NCI-H1092 treated with DMSO at 0.1 percent for 48 hours (cell line): ENCODE measurements at places on chromosomes 3 and 15.

GRCh38 chr15:64568765-64569164, 108.4 kb downstream of the ZNF609 start:
- no peak for DNase-seq

- no peak for DNase-seq
Observed at GRCh38 chr3:78601249-78601648, 1166.5 kb downstream of the ROBO1 start.

GRCh38 chr3:141795276-141795675, 32.1 kb downstream of the GRK7 start:
- DNase-seq: no peak

DNA sequence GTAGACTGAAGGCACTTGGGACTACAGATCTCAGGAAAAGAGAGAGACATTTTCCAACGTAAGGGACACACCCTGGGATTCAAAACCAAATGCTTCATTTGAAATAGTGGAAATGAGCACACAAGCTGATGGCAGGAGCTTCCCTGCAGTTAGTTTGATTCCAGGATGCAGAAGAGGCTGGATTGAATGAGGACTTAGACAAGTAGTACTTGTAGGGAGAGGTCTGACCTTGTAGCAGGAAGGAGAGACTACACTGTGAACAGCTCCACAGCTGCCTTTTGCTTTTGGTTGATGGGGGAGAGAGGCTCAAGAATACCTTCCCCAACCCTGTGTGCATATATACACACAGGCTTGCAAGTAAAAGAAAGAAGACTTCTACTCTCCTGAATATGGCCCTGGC, 51.5 kb downstream of the PDE8A start:
- DNase-seq: no peak

DNA sequence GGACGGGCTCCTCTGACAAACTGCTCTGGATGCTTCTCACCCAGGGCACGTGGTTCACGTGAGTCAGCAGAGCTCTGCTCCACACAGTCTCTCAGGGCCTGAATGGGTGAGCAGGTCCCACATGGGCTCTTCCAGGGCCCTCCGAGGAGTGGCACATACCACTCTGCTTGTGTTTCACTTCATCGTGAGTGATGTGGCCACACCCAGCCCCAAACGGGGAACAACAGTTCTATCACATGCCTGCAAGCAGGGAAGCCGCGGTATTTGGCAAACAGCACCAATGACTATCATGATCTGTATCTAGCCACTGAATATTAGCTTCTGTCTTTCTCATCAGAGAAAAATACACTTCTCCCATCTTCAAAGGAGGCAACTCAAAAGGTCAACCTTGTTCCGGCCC, 352.8 kb downstream of the GABRG3 start:
- DNase-seq: no peak

- no peak for DNase-seq
Observed at GRCh38 chr3:75180945-75181298, 483.2 kb upstream of the FRG2C start.

DNA sequence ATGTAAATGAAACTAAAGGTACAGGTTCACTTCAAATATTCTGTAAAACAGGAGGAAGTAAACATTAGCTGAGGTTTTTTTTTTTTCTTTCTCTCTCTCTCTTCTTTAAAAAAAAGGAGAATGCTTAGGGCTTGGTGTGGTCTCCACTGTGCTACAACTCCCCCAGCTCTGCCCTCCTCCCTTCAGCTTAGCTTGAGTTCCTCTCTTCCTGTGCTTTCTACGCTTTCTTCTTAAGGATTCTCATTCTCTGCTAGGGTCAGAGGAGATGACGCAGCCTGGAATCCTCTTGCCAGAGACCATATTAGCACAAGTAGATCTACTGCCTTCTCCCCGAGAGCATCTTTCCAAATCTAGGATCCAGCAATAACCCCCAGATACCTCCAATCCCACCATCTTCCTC, 69.1 kb upstream of the SNRK start:
- no peak for DNase-seq

DNA sequence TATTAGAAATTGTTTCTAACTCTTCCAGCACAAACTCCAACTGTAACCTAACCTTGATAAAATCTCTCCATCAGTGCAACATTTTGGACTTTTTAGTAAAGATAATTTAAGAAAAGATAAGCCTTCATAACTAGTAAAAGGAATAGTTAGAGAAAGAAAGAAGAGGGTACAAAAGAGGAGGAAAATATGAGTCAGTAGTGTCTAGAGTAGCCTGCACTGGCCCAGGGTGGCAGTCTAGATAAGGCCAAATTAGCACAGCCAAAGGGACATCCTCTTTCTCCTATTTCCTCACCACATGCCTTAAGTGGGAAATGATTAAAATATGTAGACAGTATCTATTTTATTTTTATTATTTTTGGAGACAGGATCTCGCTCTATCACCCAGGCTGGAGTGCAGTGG, 3.7 kb downstream of the PROS1 start:
- DNase-seq: no peak

DNA sequence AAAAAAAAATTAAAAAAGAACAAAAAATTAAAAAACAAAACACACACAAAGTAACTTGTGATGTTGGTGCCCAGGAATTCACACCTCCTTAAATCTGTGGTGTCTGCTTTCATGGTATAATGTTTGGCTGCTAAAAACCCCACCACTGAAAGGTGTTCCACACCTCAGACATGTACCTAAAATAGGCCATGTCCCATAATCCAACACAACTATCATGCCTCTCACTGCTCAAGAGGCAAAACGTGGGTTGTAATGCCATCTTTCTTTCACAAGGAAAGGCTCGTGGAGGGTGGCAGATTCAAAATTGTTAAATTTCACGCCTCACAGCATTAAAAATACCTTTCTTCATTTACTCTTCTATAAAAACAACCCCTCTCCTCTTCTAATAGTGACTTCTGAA, 29.5 kb downstream of the MKRN2 start:
- DNase-seq: no peak

- DNase-seq: peak; percentile 49
Observed at GRCh38 chr15:101258238-101259144, 6.6 kb upstream of the CHSY1 start.

DNA sequence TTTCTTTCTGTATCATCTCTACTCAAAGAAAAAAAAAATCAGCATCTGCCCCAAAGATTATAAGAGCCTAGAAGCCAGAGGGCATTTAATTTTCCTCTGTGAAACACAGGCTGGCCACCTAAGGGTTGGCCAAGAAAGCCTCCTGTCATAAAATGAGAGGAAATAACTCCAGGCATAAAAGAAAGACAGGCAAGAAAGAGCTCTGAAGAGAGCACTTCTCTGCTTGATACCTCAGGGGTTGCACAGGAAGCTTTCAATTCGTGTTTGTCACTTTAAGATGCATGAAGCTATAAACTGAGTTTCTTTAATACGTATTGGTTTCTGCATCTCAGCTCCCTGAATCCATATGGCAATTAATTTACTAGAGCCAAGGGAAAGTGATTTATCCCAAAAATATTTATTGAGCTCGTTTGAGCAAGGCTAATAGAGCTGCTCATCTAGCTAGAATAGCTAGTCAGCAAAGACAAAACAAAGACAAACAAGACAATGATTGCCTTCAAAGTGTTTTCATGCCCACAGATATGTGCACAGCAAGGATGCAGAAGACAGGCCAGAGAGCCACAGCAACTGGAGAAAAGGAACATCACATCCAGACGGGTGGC, 35.5 kb downstream of the ATP8B4 start:
- no peak for DNase-seq

DNA sequence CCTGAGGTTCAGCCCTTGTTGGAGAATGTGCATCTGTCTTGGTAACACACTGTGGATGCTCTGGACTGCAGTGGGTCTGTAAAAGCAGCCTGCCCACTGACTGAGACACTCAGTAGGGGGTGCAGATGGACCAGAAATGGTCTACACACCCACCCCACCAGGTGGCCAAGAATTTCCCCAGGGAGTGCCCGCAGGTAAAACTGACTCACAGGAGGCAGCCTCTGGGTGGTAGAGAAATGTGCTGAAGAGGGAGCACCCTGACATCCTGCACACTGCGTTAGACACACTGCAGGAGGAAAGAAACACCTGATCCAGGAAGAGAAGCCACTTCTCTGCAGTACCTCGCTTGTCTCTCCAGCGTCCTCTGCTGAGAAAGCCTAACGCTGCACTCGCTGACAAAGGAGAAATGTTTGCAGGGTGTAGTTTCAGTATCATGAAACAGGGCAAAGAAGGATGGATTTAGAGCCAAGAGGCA, 109.5 kb upstream of the ABHD17C start:
- no peak for DNase-seq

GRCh38 chr3:171982828-171983227, 56.5 kb upstream of the FNDC3B start:
- no peak for DNase-seq

GRCh38 chr3:47577583-47578118, 1.0 kb downstream of the CSPG5 start:
- no peak for DNase-seq

- no peak for DNase-seq
Observed at GRCh38 chr15:79991826-79992225, 20.8 kb upstream of the BCL2A1 start.
